ENCODE measurements at places on chromosomes 7 and 10.

DNA sequence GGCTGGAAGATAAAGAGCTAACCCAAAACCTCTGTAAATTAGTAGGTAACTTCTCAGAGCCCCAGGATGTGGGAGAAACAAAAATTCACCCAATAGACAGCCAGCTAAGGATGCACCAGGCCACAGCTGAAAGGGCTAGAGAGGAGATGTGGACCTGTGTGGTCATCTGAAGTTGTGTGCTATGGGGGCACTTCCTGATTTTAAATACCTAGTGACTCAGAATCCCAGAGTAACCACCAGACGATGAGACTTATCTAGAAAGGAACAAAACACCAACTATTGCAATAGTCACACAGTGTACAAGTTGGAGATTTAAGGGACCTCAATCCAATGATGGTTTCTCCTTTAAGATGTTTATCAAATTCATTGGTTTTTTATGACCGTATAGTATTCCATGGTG lies 408.3 kb upstream of the ANKRD30A start:
- no peak for DNase-seq

DNA sequence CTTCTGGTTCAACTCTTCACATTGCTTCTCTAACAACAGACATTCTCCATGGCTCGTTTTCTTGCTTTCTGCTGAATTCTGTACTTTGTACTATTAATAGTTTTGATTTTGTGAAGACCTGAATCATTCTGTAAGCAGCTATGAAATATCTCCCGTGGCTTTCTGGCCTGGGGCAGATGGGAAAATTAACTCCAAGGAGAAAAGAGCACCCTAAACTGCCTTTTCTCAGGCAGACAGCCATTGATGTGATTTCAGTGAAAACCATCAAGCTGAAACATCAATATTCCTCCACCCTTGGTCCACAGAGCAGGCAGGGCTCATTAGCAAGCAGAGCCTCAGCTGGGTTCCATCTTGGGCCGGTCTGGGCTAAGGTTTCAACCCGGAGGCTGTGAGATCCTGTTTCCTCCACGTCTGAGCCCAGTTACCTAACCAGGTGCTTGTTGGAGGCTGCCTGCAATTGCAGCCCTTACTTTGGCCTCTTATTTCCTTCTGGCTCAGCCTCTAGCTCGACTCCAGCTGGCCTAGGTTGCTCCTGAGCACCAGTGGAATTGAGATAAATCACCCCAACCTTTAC lies 21.1 kb upstream of the EZH2 start:
- DNase-seq: no peak

- peak; percentile 6 for DNase-seq
Measured at GRCh38 chr7:41892356-41893100, 189.6 kb upstream of the INHBA start.

DNA sequence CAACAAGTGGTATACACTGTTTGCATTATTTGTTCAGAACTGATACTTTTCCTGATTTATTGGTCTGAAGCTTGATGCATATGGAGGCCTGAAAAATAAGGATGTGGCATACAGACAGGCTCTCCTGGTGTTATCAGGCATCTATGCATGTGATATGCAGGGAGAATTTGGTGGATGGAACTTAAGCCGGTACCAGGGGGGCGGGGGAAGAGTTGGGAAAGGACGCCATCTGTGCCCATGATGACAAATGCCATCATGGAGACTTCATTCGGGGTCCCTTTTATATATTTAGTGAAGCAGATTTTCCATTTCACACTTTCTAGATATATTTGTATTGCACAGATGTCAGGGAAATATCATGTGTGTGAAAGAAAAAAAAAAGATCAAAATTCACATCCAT lies 5.4 kb downstream of the HECW1 start:
- no peak for DNase-seq

GRCh38 chr10:15370212-15370855 lies 755 bp downstream of the FAM171A1 start:
- peak; percentile 27 for DNase-seq

DNA sequence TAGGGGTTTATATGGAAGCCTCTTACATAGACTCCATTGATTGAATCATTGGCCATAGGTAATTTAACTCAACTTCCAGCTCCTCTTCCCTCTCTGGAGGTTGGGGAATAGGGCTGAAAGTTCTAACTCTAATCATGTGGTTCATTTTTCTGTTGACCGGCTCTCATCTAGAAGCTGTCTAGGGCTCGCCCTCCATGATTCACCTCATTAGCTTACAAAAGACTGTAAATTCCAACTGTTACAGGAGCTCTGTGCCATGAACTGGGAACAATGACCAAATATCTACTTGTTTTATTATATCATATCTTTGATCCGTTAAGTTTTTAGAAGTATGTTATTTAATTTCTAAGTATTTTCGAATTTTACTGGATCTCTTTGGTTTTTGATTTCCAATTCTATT lies 263.0 kb downstream of the TCF7L2 start:
- DNase-seq: no peak

- DNase-seq: peak; percentile 63
Measured at GRCh38 chr10:14659626-14660196, 115.0 kb downstream of the FAM107B start.

- no peak for DNase-seq
Measured at GRCh38 chr7:148553979-148554378, 36.6 kb upstream of the C7orf33 start.

GRCh38 chr10:110149259-110149658 lies 58.1 kb upstream of the MXI1 start:
- no peak for DNase-seq

- no peak for DNase-seq
Measured at GRCh38 chr7:151442776-151443496, 3.0 kb upstream of the CRYGN start.

- no peak for DNase-seq
Measured at GRCh38 chr7:43508461-43508860, 74.4 kb upstream of the STK17A start.

GRCh38 chr10:104907521-104907920 lies 266.4 kb downstream of the SORCS3 start:
- no peak for DNase-seq

GRCh38 chr10:69629897-69630650 lies at the start of gene FAM241B:
Gene FAM241B (plus strand): TSS chr10:69630247. CDS start chr10:69631744, 1,497 bp downstream.
- DNase-seq: peak; percentile 83

GRCh38 chr7:50467817-50468610 lies 17.9 kb upstream of the FIGNL1 start:
- DNase-seq: peak; percentile 91

DNA sequence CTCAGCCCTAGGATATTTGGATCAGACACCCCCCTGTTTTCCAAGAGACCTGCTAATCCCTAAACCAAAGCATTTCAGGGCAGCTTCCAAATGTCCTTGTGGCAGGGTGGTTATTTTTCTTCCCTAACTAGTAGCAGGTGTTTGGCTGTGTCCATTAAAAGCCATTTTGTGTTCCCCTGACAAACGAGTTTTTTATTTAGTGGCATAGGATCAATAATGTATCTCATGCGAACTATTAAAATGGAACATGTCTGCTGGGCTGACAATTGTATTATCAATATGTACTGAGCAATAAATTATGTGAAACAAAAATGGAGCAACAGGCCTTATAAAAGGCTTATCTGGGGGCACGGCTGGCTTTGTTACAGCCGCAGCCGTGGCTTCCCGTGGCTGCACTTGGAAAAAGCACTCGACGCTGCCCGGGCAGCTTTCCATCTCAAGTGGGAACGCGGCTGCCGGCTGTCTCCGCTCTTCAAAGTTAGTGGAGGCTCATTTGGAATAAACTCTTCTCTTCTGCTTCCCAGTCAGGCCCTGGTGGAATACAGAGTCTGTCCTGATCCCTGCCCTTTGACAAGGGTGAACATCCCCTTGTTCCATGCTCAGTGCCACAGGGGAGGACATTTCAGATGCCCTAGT lies 554.3 kb downstream of the TYW1 start:
- no peak for DNase-seq

DNA sequence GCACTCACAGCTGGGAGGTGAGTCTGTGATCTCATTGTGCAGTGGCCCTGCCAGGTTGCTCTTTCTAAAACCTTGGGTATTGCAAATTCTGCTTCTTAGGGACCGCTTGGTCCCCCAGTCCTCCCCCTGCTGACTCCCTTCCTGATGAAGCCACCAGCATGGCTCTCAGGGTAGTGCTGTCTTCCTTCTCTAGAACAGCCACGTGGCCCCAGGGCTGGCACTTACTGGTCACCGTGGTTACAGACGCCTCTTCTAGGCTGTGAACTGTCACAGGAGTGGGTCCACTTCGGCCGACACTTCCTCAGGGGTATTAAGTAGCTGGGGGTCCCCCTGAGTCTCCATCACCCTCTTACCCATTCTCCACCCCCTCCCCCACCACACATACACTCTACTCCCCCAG lies 2.7 kb upstream of the HTRA1 start:
- DNase-seq: no peak

DNA sequence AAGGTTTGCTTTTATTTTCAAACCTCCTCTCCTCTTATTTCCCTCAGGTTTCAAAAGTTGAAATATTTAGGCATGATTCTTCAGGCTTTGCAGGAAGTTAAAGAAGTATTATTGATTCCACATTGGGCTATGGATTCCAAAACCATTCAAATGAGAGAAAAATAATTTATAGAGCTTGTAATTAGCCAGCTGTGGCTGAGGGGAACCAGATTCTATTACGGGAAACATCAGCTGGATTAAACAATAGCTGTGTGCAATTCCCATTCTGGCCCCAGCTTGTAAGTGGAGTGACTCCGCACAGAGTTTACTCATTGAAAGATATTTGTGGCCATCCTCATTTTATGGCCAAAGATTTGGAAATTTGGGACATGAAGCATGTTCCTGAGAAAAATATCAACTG lies 77.0 kb upstream of the PHYHIPL start:
- no peak for DNase-seq

DNA sequence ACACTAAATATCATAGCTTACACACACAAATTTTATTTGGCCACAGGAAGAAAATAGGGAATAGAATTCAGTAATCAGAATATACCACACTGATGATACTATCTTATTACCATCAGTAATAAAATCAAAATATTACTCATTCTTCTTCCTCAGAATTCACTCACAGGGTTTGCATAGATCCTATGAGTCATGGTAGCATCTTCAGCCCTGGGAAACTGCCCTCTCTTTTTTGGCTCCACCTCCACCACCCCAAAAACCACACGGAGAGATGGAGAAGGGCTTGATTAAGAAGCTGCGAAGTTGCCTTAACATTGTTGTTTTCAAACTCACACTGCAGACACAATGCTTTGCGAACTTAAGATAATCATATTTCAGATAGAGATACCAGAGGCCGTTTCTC lies 154.1 kb upstream of the AHR start:
- peak; percentile 76 for DNase-seq

GRCh38 chr7:55723621-55723941 lies 139.0 kb downstream of the SEPTIN14 start:
- DNase-seq: no peak

DNA sequence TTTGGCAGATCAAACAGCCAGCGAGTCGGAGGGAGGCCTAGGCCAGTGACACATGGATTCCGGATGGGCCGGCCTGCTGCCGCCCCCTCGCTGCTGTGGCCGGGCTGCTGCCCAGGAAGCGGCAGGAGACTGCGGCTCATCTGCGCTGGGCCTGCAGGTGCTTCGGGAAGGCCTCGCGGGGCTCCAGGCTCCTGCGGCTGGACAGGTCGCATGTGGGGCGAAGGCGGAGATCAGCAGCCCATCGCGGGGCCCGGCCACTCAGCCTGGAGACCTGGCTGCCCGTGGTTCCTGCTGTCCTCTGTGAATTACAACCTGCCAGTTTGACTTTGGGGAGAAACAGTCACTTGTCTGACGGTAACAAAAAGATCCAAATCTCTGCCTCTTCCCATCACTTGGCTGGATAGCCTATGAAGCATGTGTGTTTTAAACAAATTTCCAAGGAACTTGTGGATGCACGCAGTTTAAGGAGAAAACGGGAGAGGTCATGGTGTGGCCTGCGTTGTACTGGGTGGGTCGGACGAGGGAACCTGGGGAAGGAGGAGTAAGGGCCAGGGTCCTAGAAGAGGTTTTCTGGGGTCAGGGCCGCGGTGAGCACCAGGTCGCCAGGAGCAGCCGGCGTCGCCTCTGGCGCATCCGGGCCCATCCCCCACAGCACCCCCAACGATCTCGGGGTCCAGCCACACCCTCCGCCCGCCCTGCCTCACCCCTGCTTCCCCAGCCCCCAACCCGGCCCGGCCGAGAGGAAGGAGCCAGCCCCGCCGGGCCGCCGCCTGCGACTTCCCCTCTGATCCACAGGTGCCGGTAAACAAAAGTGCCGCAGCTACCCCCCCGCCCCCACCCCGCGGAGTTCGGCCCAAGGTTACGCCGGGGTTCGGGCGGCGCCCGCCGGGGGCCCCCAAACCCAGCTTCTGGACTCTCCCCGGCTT lies 1.6 kb downstream of the SPOCK2 start:
- peak; percentile 74 for DNase-seq

GRCh38 chr7:155645662-155646061 lies 1.2 kb downstream of the RBM33 start:
- DNase-seq: no peak

GRCh38 chr10:116168329-116168728 lies 104.7 kb downstream of the GFRA1 start:
- DNase-seq: no peak

DNA sequence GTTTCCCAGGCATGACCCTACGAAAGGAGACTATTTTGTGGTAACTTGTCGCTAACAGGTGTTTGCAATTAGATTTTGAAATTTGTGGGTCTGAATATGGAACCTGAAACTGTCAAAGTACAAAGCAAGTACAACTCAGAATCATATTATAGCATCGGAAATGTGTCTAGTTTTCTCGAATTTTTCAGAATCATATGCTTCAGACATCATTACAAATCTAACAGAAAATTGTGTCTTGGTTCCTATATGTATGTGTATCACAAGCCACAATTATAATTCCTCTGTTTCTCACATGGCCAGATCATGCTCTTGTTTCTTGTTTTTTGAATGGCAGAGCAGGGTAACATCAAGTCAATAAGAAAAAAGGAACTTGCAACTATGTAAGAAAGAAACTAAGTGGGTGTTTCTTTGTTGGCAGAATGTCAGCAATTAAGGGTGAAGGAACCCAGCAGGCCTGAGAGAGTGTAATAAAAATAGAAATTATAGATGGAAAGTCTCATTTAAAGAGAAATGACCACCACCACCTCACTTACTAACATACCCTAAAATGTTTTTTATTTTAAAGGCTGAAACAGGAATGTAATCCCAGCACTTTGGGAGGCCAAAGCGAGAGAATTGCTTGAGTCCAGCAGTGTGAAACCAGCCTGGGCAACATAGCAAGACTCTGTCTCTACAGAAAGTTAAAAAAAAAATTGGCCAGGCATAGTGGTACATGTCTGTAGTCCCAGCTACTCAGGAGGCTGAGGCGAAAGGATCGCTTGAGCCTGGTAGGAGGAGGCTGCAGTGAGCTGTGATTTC lies 51.3 kb downstream of the PRTFDC1 start:
- DNase-seq: no peak

DNA sequence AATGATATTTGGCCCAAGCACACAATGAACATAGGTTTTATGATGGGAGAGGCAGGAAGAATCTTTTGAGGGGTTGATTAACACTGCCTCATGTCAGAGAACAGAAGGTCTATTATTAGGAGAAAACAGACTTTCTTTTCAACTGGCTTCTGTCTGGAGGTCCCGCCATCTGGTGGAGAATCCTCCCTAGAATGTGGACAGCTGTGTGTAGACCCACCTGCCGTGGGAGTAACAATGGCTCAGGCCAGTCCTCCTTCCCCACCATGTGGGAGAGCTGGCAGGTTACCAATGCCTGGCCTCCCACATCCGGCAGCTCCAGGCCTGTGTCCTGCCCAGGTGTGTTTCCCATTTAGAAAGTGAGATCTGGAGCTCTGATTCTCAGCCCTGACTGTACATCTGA lies 70.4 kb upstream of the AOAH start:
- no peak for DNase-seq

- DNase-seq: no peak
Measured at GRCh38 chr10:48232717-48233447, 41.6 kb downstream of the FRMPD2 start.
